ENCODE measurements at places on chromosomes 16 and 17. TPM values are rescaled to one million over a fixed set of nuclear protein-coding genes. Genes with fewer than 3 reads are reported as not detected.

Gene TNP2
- not detected for polyA plus RNA-seq

Gene PPM1D
- polyA plus RNA-seq = 20.3 TPM

Gene CALB2
- 0.11 TPM for polyA plus RNA-seq

GRCh38 chr16:12901204-12901596, 198 bp upstream of the SHISA9 start:
- DNase-seq = no peak

DNA sequence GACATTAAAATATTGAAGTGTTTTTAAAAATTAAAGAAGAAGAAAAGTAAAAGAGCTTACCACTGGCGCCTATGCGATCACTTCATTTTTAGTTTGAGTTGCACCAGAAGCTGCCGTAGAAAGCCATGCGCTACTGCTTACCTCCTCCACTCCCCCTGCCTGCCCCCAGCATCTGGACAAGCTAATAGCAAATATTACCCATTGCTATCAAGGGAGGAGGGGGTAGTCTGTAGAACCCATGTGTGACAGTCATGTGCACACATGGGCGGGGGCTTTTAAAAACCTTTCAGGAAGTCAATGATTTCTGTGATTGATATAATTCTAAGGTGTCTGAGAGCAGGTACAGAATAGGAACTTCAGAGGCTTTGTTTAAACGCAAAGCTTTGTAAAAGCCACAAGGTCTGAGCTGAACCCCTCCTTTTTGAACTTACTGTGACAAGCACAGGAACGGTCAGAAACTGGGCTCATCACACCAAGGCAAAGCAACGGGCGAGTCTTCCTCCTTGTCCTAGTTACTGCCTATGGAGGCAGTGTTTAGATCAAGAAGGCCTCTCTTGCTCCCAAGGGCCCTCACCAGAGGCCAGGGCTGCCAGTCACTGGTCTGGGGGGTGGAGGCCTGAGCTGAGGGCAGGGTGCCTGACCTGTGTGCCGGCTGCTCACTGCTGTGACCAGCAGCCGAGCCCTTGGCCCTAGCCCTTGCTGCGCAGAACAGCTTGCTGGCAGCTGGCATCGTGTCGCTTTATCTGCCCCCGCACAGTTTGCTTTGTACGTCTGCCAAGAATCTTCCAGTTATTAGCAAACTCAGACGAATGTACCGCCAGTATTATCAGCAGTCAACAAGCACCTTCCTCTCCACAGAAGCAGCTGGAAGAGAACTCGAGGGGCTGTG, 15.0 kb downstream of the GINS2 start:
- no peak for DNase-seq

Gene PIPOX
- 10.6 TPM for polyA plus RNA-seq

Gene MYL4
- 19.0 TPM for polyA plus RNA-seq

DNA sequence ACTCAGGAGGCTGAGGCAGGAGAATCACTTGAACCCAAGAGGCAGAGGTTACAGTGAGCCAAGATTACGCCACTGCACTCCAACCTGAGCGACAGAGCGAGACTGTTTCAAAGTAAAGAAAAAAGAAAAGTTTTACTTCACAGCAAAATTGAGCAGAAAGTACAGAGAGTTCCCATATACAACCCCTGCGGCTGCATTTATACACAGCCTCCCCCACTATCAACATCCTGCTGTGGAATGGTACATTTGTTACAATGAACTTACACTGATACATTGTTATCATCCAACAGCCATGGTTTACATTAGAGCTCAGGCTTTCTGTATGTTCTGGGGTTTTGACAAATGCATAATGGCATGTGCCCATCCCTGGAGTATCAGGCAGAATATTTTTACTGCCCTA, 2.6 kb upstream of the MTHFSD start:
- no peak for DNase-seq

- DNase-seq = no peak
Measured at GRCh38 chr17:44831371-44831770, 1.3 kb upstream of the GJC1 start.

Gene MYLK3
- polyA plus RNA-seq = 1.3 TPM

Gene NTN3
- polyA plus RNA-seq = 2.1 TPM

Gene CACNA1G
- polyA plus RNA-seq = 13.8 TPM

DNA sequence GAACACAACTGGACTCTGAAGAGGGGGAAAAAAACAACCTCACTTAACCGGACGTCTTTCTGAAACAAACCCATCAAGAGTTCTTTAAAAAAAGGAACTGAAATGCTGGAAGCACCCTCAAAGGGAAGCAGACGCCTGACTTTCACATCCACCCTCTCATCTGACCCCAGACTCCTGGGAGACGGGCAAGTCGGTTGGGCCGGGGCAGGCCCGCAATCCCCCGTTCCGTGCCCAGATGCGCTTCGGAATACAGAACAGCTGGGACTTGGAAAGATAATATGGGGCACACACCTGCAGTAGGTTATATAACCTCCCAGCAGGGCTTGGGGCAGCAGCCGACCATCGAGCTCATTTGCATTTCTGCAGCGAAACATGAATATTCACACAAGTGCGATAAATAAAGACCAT, 3.7 kb downstream of the ARHGAP27 start:
- DNase-seq = no peak

Gene ADAD2
- 0.25 TPM for polyA plus RNA-seq

DNA sequence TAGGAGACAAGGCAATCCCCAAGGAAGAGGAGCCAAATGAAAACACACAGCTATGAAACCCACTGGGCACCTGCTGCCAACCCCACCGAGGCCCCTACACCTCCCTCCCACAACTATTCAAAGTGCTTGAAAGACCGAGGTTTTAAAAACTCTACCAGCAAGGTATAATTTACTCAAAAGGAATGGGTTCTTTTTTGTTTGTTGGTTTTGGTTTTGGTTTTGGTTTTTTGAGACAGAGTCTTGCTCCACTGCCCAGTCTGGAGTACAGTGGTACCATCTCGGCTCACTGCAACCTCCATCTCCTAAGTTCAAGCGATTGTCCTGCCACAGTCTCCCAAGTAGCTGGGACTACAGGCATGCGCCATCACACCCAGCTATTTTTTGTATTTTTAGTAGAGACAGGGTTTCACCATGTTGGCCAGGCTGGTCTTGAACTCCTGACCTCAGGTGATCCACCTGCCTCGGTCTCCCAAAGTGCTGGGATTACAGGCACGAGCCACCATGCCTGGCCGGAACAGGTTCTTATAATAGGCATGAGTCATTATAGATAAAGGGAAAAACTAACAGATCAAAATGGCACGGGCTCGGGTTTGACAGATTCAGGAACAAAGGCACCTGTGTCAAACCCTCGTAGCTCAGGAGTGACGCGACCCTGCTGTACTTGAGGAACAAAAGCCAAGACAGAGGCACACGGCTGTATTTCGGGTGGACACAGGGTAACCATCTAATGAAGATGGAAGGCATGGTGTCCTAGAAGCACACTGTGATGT, 40.7 kb downstream of the COTL1 start:
- DNase-seq = no peak

DNA sequence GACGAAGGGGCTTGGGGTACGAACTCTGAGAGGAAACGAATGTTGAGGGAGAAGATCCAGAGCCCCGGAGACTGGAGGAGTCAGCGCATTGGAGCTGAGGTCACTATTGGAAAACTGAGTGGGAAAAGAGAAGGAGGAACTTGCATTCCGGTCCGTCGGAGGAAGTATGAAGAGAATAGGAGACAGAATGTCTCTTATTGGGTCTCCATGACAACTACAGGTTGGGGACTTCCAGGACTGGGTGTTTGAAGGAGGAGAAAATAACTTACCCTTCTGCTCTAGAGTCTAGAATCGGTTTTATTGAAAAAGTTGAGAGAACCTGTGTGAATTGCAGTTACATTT, 537 bp downstream of the GOSR1 start:
- DNase-seq = no peak

GRCh38 chr17:77274096-77274845, 133.5 kb downstream of the SEC14L1 start:
- DNase-seq = no peak

DNA sequence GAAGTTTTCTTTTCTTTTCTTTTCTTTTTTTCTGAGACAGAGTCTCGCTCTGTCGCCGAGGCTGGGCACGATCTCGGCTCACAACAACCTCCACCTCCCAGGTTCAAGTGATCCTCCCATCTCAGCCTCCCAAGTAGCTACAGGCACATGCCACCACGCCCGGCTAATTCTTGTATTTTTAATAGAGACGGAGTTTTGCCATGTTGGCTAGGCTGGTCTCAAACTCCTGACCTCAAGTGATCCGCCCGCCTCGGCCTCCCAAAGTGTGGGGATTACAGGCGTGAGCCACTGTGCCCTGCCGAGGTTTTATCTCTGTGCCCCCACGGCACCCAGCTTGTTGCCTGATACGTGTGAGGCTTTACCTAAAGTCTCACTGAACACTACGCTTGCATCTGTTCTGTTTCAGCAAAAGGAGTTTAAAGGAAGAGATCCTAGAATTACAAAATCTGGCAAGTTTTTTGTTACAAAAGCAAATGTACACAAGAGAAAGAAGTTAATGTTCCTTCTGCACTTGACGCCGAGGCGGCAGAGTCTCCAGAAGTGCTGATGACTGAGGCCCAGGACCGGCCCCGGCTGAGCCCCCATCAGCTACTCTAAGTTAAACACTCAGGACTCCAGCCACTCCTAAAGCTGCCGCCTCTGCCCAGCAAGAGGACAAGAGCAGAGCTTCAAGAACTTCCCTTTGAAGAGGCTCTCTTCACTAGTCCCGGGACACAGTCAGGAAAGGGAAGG, 9.2 kb downstream of the ABCA3 start:
- DNase-seq = no peak

GRCh38 chr16:17461951-17462729, 8.6 kb downstream of the XYLT1 start:
- DNase-seq = no peak

- no peak for DNase-seq
Measured at GRCh38 chr17:80603396-80603795, 58.8 kb downstream of the RPTOR start.

Gene DLX4
- 0.98 TPM for polyA plus RNA-seq

DNA sequence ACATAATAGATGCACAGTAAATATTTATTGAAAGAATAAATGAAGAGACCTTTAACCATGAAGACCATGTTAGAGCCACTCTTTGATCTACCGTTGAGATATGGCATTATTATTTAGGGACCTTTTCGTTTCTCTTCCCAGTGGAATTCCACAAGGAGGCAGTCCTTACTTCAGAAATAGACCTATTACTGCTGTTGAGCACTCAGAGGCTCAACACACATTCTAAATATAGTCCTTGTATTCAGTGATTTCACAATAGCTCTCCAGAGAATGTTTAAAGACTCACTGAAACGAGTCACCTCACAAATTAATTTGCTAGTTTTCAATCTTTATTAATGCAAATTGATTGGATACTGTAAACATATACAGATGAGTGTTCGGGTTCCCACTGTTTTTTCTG, 603.8 kb downstream of the CDH8 start:
- DNase-seq = no peak

Gene ZG16
- not detected for polyA plus RNA-seq

GRCh38 chr17:49409066-49409465, 5.6 kb downstream of the PHB1 start:
- DNase-seq = no peak

DNA sequence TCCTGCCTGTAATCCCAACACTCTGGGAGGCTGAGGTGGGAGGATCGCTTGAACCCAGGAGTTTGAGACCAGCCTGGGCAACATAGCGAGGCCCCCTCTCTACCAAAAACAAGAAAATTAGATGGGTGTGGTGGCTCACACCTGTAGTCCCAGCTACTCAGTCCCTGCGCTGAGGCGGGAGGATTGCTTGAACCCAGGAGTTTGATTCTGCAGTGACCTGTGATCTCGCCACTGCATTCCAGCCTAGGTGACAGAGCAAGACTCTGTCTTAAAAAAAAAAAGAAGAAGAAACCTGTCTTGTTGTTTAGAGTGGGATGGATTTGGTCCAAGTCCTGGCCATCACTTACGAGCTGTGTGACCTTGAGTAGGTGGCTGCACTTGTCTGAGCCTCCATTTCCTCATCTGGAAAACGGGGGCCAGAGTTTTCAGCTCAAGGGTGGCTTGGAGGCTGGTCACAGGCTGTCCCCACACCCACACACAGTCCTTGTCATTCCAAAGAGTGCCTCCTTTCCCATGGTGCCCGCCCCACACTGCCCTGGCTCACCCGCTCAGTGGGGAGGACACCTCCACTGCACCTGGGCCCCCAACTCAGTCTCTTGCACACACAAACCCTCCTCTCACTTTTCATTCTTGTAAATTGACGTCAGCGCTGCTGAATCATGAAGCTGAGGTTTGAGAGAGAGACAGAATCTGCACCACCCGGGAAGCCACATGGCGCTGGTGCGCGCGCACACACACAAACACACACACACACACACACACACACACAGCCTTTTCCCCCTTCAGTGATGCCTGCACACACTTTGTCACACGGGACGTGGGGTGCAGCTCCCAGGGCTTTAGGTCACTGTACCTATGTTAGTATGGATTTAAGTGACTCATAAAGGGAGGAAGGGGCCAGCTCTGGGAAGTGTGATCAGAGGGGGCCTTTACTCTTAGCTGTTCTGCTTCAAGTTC, 4.2 kb downstream of the SOCS1 start:
- no peak for DNase-seq

Gene B4GALNT2
- 1.7 TPM for polyA plus RNA-seq

Gene BIRC5
- 26.6 TPM for polyA plus RNA-seq

DNA sequence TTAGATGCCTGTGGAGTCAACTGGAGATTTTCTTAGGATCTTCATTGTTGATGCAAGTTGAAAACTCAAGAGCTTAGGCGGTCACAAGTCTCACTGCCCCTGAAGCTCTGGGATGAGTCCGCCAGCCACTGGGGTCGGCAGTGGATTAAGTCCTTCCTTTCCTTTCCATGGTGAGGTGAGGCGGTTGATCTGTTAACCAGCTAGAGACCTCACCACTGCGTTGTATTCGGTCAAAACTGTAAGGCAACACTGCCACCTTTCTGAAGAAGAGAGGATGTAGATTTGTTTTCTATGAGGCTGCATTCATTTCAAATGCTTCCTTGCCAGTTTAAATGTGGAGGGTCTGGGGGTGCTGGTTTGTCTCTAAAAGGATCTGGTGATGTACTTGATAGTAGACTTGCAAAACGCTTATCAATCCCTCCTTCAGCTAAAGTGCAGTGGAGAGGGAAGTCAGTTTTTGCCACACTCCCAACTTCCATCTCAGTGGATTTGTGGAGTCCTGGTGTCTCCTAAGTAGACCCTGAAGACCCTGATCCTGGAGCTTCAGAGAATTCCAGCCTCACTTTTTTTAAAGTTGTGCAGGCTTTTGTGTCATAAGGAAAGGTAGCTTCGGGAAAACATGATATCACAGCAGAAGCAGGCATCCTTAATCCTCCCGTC, 1.7 kb downstream of the MYOCD start:
- DNase-seq = no peak

DNA sequence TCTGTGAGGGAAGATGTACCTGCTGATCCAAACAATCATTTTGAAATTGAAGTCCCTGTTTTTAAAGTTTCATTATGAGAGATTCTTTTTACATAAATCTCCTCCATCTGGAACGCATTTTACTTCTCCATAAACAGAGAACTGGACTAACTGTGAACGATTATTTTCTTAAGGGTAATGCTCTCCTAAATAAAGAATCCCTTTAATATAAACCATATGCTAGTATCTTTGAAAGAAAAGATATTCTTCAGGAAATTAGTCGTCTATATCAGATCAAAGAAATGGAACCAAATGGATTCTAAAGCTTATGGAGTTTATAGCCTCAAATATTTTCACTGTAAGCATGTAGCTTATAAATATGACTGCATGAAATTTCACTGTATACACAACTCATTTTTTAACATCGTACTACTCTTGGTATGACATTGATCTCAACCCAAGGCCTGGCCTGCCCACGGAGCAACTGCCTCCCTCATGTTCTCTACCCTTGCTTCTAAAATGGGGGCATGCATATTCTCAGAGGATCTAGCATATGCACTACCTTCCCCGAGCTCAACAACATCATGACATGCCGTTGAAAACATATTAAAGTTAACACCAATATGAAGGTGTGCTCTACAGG, 66.4 kb downstream of the MYH10 start:
- DNase-seq = no peak

Measured in left renal pelvis (tissue), 4 donors.